Mesendoderm (in vitro differentiated cells): ENCODE measurements at places on chromosomes 11 and 22.

- peak; percentile 93 for DNase-seq
Observed at GRCh38 chr22:24952837-24953383, 394 bp downstream of the KIAA1671 start.

- peak; percentile 73 for DNase-seq
Observed at GRCh38 chr22:49979587-49980264, 19.2 kb downstream of the PIM3 start.

- DNase-seq = peak; percentile 60
Observed at GRCh38 chr11:92211576-92212167, 12.9 kb upstream of the FAT3 start.

- no peak for DNase-seq
Observed at GRCh38 chr22:26558248-26558895, 31.6 kb downstream of the TPST2 start.

DNA sequence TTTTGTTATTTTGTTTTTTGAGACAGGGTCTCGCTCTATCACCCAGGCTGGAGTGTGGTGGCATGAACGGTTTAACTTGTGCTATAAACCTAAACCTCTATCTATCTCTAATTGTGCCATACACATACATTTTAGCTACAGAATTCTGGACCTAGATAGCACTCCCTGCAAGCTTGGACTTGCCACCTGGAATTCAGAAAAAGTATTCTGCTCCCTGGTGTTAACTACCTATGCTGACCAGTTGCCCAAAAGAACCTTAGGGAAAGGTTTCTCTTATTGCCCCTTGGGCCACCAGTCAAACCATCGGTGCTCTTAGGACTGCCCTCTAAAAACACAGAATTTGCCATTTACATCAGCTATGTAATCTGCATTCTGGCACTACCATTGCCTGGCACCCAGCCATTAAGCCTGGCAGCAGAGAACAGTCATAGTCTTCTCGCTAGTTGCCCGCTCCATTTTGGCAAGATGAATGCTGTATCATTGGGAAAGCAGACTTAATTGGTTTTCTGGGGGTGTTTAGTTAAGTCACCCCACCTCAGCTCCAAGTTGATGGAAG is 55.3 kb downstream of the ETS1 start:
- no peak for DNase-seq

GRCh38 chr11:115709297-115709696 is 205.1 kb upstream of the CADM1 start:
- no peak for DNase-seq

- peak; percentile 65 for DNase-seq
Observed at GRCh38 chr22:22848364-22848866, 39.2 kb upstream of the IGLL5 start.

GRCh38 chr11:64053699-64054098 is 18.0 kb downstream of the FLRT1 start:
- DNase-seq = peak; percentile 94

DNA sequence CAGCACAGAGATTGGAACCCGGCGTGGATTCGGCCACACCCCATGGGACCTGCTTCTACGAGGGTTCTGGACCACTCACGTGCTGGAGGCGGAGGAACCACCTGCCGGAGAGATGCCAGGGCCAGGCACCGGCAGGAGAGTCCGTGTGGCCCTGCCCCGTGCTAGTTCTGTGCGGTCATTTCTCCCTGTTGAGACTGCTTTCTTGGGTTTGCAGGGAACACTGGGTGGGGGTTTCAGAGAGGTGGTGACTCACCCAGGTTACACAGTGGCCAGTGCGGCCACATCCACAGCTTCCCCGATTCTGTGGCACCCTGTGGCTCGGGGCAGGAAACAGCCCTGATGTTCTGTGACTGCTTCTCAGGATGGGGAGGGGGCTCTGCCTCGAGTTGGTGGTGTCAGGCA is 3.6 kb upstream of the PHLDA2 start:
- no peak for DNase-seq

DNA sequence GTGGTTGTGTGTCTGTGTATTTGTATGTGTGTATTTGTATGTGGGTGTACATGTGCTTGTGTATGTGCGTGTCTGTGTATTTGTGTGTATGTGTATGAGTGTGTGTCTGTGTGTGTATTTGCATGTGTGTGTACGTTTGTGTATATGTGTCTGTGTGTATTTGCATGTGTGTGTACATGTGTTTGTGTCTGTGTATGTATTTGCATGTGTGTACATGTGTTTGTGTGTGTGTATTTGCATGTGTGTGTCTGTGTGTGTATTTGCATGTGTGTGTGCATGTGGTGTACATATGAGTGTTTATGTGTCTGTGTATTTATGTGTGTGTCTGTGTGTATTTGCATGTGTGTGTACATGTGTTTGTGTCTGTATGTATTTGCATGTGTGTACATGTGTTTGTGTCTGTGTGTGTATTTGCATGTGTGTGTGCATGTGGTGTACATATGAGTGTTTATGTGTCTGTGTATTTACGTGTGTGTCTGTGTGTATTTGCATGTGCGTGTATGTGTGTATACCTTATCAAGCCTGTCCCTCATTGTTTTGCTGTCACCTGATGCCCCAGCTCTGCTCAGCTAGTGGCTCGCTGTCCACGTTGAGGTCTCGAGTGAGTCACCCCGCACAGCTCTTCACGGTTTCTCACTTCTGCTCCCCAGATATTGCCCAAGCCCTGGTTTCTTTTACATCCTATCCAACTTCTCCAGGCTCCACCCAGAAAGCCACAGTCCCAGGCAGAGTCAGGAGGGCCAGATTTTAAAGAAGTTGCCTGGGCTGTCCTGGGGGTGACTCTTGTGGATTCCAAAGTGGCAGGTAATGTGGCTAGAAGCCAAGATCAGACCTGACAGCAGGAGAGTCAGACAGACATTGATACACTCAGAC is 15.2 kb downstream of the MB start:
- DNase-seq = no peak

- no peak for DNase-seq
Observed at GRCh38 chr22:39266398-39267030, 21.7 kb upstream of the PDGFB start.
